ENCODE measurements at places on chromosomes 6 and 20.
A peak's percentile ranks its signal among the peaks of the same experiment; 100 is the strongest.

GRCh38 chr6:125285936-125286335 lies 15.8 kb downstream of the HDDC2 start:
- no peak for DNase-seq

- no peak for DNase-seq
Measured at GRCh38 chr6:122878796-122879195, 89.7 kb downstream of the SMPDL3A start.

DNA sequence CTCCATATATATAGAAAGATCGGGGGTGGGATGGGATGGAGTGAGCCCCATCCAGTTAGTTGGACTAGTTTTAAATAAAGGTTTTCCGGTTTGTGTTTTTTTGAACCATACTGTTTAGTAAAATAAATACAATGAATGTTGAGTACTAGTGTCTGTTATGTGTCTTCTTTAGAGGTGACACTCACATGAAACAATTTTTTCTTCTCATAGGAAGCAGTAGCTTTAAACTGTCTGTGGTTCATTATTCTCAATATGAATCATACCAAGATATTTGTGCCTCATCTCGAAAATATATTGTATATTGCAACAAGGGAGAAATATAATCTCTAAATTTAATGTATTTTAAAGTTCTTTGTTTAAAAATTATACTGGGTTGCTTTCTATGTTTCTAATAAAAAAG lies 33.4 kb downstream of the HSF2 start:
- no peak for DNase-seq

DNA sequence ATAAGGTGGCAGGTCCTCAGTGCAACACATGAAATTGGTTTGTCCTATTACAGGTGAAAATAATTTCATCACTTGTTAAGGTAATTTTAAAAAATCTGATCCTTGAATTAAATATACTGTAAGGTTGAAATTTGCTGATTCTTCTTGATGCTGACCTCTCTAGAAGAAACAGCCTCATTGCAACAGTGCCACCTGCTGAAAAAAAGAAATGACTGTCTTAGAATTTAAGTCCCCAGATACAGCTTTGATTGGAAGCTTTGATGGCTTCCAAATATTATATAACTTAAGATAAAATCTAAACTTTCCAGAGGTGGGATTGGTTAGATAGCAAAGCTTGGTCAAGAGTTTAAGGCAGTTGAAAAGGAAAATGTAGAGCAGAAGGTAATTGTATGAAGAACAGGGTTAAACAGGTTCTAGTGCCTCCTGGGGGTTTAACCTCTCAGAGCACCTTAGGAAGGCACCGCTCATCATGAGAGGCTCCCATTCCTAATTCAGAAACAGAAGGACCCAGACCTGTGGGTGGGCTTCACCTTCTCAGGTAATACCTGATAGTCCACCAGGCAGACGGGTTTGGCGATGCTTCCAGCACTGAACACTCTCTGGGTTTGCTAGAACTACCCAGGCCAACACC lies 401.0 kb downstream of the PAX1 start:
- peak; percentile 75 for DNase-seq

DNA sequence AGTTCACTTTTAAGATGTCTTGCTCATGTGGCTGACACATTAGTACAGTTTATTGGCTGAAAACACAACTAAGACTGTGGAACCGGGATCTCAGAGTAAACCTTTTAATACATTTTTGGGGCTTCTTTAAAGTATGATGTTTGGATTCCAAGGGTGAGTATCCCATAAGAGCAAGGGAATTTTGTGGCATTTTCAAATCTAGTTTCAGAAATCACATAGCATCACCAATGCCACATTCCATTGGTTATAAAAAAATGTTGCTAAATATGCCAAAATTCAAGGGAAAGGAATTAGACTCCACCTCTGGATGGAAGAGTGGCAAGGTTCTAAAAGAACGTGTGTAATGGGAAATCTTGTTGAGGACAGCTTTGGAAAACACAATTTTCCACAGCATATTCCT lies 338.6 kb downstream of the COL12A1 start:
- DNase-seq = no peak

DNA sequence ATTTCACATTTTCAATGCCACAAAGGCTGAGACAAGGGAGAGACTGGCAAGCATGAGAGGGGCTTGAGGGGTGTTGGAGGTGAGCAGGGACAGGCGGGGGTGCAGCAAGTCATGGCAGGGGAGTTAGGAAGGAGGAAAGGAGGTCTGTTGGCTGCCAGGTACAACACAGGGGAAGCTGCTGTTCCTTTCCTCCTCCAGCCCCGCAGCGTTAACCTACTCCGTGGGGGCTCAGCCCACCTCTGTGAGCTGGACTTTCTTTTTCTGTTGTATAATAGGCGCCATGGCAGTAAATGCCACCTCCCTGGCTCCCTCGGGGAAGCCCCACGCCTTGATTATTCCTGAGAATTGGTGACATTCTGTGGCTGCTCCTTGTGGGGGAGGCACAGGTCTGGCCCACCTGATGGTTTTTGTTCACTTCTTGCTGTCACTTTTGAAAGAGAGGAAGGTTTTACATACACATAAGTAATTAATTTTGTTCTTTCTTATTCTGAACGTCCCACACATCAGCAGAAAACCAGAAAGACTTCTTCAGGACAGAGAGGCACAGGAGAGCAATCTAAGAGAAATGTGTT lies 293.2 kb downstream of the TSHZ2 start:
- no peak for DNase-seq

- DNase-seq = no peak
Measured at GRCh38 chr20:9269280-9269971, 200.5 kb downstream of the PLCB4 start.

GRCh38 chr6:139313229-139313628 lies 21.4 kb upstream of the TXLNB start:
- no peak for DNase-seq

DNA sequence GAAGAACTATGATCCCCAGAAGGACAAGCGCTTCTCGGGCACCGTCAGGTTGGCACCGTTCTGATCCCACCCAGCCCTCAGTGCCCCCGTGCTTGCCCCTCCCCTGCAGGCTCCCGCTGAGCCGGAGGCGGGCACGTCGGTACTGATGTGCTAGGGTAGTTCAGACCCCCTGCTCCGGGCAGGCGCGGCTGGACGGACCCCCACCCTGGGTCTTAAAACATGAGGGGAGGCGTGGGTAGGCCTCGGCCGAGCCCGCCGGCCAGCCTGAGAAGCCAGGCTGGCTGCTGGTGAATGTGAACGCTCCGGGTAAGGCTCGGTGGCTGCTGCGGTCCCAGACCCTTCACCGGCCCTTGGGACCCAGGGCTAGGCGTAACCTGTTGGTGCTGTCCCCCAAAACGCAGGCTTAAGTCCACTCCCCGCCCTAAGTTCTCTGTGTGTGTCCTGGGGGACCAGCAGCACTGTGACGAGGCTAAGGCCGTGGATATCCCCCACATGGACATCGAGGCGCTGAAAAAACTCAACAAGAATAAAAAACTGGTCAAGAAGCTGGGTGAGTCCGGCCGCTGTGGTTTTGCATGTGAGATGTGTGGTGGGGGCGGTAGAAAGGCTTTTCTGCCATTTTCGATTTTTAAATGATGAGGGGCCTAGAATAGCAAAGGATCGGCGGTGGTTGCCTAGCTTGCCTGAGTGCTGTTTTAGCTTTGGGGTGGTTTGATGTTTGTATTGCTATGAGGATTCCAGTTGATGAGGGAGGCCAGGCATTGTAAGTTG lies 964 bp downstream of the RPL10A start:
- DNase-seq = no peak

GRCh38 chr6:91317247-91317835 lies 730.5 kb upstream of the MAP3K7 start:
- DNase-seq = no peak

GRCh38 chr20:48760403-48760983 lies 67.3 kb downstream of the PREX1 start:
- DNase-seq = peak; percentile 39

GRCh38 chr6:156131221-156131903 lies 645.8 kb upstream of the ARID1B start:
- DNase-seq = no peak

DNA sequence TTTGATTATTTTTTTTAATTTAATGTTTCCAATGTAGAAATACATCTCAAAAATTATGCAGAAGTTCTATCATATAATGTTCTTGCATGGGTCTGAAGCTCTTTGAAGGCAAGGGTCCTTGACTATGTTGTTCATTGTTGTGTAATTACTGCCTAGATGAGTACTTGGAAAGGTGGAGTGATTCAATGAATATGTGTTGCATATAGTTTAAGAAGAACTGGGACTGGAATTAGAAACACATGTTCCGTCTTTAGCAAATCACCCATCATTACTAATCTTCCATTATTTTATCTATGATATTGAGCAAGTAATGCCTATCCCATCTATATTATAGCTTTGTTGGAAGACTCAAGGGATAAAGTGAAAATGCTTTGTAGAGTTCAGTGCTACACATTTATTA lies 147.3 kb downstream of the LAMA2 start:
- DNase-seq = no peak

- peak; percentile 67 for DNase-seq
Measured at GRCh38 chr20:4150070-4150441, 134.7 kb upstream of the RNF24 start.

DNA sequence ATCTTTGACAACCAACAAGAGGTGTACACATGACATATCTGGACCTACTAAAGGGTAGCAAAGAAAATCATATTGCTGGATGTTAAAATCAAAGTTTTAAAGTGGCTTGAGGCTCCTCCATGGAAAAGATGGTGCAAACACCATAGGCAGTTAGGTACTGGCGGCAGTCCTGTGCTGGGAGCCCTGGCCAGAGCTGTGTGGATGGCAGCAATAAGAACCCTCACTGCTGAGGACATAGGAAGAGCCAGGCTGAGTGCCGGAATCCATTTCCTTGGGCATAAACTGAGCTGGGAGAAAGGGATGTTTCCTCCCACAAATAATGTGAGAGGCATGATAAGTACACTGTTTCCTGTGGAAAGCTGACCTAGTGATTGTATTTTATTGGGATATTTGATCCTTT lies 89.9 kb downstream of the ARID1B start:
- DNase-seq = no peak

DNA sequence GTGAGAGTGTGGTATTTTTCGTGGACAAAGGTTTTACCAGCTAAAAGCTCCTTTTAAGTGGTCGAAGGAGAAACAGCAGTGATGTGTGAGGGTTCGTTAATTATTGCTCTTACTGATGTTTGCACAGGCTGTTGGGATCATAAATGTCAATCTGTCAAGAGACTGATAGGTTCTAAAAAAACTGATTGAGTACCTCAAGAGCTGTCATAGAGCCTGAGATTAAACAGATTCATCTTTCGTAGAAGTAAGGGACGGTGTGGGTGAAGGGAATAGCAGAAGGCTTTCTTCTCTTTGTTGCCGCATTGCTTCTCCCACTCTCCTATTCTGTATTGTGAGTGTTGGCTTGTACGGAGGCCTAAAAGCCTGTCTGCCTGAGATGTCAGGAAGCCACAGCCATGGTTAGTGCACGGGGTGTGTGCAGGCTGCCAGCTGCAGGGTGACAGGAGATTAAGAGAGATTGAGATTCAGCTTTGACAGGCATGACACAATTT lies 291.0 kb downstream of the ZFAND3 start:
- no peak for DNase-seq

- peak; percentile 60 for DNase-seq
Measured at GRCh38 chr20:38222231-38222922, 38.2 kb downstream of the KIAA1755 start.

- DNase-seq = no peak
Measured at GRCh38 chr6:53202052-53202451, 53.4 kb upstream of the GCM1 start.

- DNase-seq = no peak
Measured at GRCh38 chr6:75308250-75308988, 23.8 kb upstream of the TMEM30A start.

DNA sequence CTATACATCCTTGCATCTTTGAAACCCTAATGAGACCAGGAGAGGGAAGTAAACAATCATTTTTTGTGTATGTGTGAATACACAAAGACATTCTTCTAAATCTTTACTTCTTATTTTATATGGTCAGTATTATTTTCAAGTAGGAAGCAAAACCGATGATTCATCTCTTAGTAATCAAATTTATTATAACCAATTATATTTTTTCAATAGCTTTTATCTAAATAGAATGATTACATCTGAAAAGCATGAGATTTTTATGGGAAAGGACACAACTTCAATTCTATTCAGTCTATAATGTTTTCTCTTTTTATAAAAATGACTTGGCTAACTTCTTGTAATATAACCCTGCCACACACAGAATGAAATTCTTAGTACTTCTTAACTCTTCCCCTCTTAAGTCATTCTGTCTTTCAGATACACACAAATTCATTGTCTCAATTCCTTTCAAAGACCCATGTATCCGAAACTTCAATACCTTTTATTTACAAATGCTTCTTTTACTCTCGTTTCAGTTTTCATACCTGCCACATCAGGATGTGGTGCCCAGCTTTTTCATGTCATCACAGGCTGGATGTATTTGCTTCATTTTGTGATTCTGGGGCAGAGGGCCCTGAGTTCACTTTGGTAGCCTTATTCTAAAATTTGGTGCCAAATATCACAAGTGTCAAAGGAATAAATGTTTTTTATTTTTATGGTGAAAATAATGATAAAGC lies 227.0 kb downstream of the PHF3 start:
- no peak for DNase-seq
